Fibroblast of the aortic adventitia (primary cell): ENCODE measurements at places on chromosomes 1 and 21. TPM values are rescaled to one million over a fixed set of nuclear protein-coding genes. Genes with fewer than 3 reads are reported as not detected.

Gene CSDE1
- total RNA-seq: 670 and 845 TPM in 2 replicates

Gene SPRR2G
- total RNA-seq: not detected in 2 replicates

Gene NOL9
- total RNA-seq: 32.0 and 44.9 TPM in 2 replicates

Gene RPAP2
- total RNA-seq: 4.4 and 16.1 TPM in 2 replicates

Gene PRKAA2
- total RNA-seq: 0.16 and 3.7 TPM in 2 replicates

Gene COL8A2
- total RNA-seq: 11.0 and 20.9 TPM in 2 replicates

Gene TNFRSF18
- total RNA-seq: not detected in 2 replicates

Gene MAN1A2
- total RNA-seq: 31.3 and 43.7 TPM in 2 replicates

Gene CD48
- not detected in 2 replicates for total RNA-seq

Gene LCE2A
- total RNA-seq: not detected in 2 replicates

Gene ADGRL2
- total RNA-seq: 52.1 and 104 TPM in 2 replicates

Gene OPTC
- total RNA-seq: not detected in 2 replicates

Gene SCCPDH
- 24.8 and 55.1 TPM in 2 replicates for total RNA-seq

Gene ITLN1
- 0.49 TPM in 1 of 2 replicates, not detected in the other for total RNA-seq

Gene APOBEC4
- not detected in 2 replicates for total RNA-seq

Gene IVL
- not detected in 2 replicates for total RNA-seq

Gene FOXO6
- not detected in 2 replicates for total RNA-seq

Gene SRGAP2
- 38.5 and 67.8 TPM in 2 replicates for total RNA-seq

Gene KCNJ10
- not detected in 2 replicates for total RNA-seq

Gene CAPZA1
- 79.9 and 281 TPM in 2 replicates for total RNA-seq

Gene DCDC2B
- total RNA-seq: not detected in 2 replicates

Gene CAPN2
- total RNA-seq: 456 and 481 TPM in 2 replicates

Gene MSH4
- 0.09 and 0.16 TPM in 2 replicates for total RNA-seq

Gene RER1
- 98.1 and 439 TPM in 2 replicates for total RNA-seq

Gene PCBP3
- total RNA-seq: 1.2 and 4.2 TPM in 2 replicates

Gene FCRL6
- total RNA-seq: not detected in 2 replicates

Gene CD53
- not detected in 2 replicates for total RNA-seq

Gene RNF186
- total RNA-seq: not detected in 2 replicates

Gene PLA2G2D
- total RNA-seq: not detected in 2 replicates

Gene SPRR5
- not detected in 2 replicates for total RNA-seq

Gene FMO1
- total RNA-seq: 0.18 and 7.8 TPM in 2 replicates

Gene KRTAP13-2
- not detected in 2 replicates for total RNA-seq

Gene INSRR
- 0.08 TPM in 1 of 2 replicates, not detected in the other for total RNA-seq

Gene TDRD10
- not detected in 2 replicates for total RNA-seq

Gene TMEM269
- 0.09 TPM in 1 of 2 replicates, not detected in the other for total RNA-seq
